ENCODE measurements at places on chromosomes 7 and 10.

GRCh38 chr10:31120392-31120791 is 88.7 kb upstream of the ZNF438 start:
- peaks cover under 1% of the 10 kb centered on the region for H3K36me3 ChIP-seq
- H3K27me3 ChIP-seq = peaks cover 13% of the 10 kb centered on the region
- ATAC-seq = no peak
- no peak overlapping the region for H3K27ac ChIP-seq
- peaks cover 16% of the 10 kb centered on the region for H3K4me1 ChIP-seq

GRCh38 chr7:90655566-90655965 is 59.4 kb downstream of the CDK14 start:
- H3K36me3 ChIP-seq = no peaks in the 10 kb centered on the region
- peak; percentile 73 for ATAC-seq
- no peaks in the 10 kb centered on the region for H3K27me3 ChIP-seq
- H3K4me1 ChIP-seq = peaks cover 55% of the 10 kb centered on the region
- peak overlapping the region; percentile 64 for H3K27ac ChIP-seq
- no peak overlapping the region for H3K4me3 ChIP-seq

- no peak for ATAC-seq
- H3K27ac ChIP-seq = no peak overlapping the region
- no peak overlapping the region for H3K4me3 ChIP-seq
- H3K36me3 ChIP-seq = peaks cover 5% of the 10 kb centered on the region
- no peaks in the 10 kb centered on the region for H3K27me3 ChIP-seq
- H3K4me1 ChIP-seq = peaks cover 6% of the 10 kb centered on the region
These were observed 25.8 kb downstream of the CEP41 start for GRCh38 chr7:130415006-130415405.

DNA sequence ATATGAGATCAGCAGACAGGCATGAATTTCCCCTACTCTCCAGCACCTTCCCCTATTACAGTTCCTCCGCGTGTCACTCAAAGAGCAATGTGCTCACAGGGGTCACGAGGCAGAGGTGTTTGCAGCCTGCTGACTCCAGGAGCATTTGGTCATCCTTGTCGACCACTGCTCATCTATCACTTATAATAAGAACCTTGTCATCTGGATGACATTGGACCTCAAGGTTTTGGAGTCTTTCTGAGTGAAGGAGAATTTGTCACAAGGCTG is 32.9 kb upstream of the PLPP4 start:
- H3K4me1 ChIP-seq = no peaks in the 10 kb centered on the region
- no peak for ATAC-seq
- no peaks in the 10 kb centered on the region for H3K36me3 ChIP-seq

DNA sequence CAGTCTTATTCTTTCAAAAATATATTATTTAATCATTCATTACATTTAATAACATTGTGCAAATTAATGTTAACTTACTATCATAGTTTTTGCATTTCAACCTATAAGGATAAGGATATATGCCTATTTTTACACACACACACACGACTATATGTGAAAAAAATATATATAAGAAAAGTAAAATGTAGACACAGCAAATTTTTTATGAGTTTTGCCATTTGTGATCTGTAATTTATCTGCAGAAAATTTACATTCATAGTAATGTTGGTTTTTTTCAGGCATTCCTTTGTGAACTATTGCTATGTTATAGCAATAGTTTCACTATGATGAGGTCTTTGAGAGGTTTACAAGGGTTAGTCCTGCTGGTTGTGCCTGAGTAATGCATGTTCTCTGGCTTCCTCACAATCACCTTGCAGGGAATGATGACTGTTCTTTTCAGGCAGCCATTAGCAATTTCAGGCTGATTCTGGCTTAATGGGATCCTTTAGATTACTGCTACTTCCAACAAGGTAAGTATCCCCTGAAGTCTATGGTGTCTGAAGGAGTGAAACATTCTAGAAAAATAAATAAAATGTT is 183.7 kb upstream of the CDK1 start:
- ATAC-seq = no peak
- H3K36me3 ChIP-seq = peaks cover 7% of the 10 kb centered on the region
- no peak overlapping the region for H3K27ac ChIP-seq
- H3K27me3 ChIP-seq = no peaks in the 10 kb centered on the region

GRCh38 chr7:29609162-29610037 is 45.8 kb downstream of the PRR15 start:
- no peak overlapping the region for H3K27ac ChIP-seq
- H3K36me3 ChIP-seq = no peaks in the 10 kb centered on the region
- H3K27me3 ChIP-seq = peaks cover 15% of the 10 kb centered on the region
- H3K4me3 ChIP-seq = no peak overlapping the region
- ATAC-seq = no peak

DNA sequence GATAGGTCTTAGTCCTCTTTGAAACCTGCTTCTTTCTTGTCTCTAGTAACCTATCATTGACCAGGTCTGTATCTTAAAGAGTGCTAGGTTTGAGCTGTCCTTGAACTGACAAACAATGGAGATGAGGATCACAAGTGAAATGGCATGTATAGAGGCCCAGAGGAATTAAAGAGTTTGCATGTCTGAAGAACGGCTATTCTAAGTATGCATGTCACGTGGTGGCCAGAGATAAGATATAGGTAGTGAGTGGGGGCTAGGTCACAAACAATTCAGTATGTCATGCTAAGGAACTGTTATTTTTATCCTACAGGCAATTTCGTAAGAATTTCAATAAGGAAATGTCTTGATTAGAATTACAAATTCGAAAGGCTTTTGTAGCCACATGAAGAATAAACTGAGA is 95.3 kb downstream of the SUGCT start:
- ATAC-seq = no peak
- H3K27ac ChIP-seq = no peak overlapping the region
- H3K27me3 ChIP-seq = no peaks in the 10 kb centered on the region
- H3K36me3 ChIP-seq = no peaks in the 10 kb centered on the region
- no peaks in the 10 kb centered on the region for H3K4me1 ChIP-seq

GRCh38 chr10:88744002-88744401 is 15.8 kb upstream of the LIPN start:
- no peak for ATAC-seq
- H3K36me3 ChIP-seq = peaks cover 5% of the 10 kb centered on the region
- no peaks in the 10 kb centered on the region for H3K4me1 ChIP-seq
- H3K4me3 ChIP-seq = no peak overlapping the region
- no peak overlapping the region for H3K27ac ChIP-seq

DNA sequence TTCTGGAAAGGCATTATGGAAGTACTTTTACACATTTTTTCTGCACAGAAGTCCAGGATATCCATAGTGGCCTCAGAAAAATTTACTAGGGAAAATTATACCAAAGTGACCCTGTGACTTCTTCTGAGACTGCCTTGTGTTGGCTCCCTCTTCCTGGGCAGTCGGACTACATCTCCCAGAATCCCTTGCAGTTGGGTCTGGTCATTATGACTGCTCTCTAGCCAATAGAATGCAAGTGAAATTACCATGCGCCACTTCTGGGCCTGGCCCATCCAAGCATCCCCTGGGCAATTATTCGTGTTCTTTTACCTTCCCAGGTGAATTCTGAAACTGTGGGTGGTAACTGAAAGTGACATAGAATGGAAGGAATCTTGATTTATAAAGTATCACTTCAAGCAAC is 430.9 kb downstream of the ACTR3B start:
- H3K27me3 ChIP-seq = peaks cover 11% of the 10 kb centered on the region
- no peak for ATAC-seq
- no peak overlapping the region for H3K4me3 ChIP-seq

DNA sequence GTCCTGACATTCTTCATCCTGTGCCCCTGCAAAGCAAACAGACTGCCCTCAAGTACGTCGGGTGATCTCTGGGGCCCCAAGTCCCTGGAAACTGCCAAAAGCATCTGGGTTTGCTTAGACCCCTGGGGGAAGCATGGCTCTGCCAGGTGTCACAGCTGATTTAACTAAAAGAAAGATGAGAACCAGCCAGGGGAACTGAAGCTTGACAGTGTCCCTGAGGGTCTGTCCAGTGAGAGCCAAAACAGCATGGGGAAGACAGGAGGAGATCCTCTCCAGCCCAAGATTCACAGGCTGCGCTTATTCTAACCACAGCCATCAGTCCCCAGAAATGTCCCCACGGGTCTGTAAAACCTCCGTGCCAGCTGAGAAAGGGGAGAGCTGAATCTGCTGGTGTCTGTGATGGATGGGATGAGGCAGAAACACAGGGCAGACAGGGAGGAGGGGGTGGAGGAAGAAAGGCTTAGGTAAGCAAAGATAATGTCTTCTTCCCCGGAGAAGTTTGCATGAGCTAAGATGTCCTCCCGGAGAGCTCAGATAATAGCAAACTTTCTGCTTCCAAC is 21.3 kb downstream of the CCDC3 start:
- no peak overlapping the region for H3K4me3 ChIP-seq
- no peak for ATAC-seq
- no peaks in the 10 kb centered on the region for H3K4me1 ChIP-seq
- peaks cover 65% of the 10 kb centered on the region for H3K27me3 ChIP-seq
- H3K36me3 ChIP-seq = no peaks in the 10 kb centered on the region
- no peak overlapping the region for H3K27ac ChIP-seq

DNA sequence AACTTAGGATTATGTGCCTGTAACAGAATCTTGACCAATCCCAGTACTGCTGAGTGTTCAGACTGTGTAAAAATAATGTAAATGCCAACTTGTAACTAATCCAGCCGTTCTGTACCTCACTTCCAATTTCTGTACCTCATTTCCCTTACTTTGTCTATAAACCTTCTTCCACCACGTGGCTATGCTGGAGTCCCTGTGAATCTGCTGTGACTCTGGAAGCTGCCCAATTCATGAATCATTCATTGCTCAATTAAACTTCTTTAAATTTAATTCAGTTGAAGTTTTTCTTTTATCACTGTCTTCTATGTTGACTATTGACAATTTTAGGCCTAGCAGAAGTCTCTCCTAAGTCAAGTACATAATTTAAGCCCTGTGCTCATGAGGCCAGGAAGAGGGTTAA is 215.3 kb upstream of the RHOBTB1 start:
- ATAC-seq = no peak
- H3K4me1 ChIP-seq = no peaks in the 10 kb centered on the region
- no peaks in the 10 kb centered on the region for H3K36me3 ChIP-seq
- H3K27ac ChIP-seq = no peak overlapping the region

DNA sequence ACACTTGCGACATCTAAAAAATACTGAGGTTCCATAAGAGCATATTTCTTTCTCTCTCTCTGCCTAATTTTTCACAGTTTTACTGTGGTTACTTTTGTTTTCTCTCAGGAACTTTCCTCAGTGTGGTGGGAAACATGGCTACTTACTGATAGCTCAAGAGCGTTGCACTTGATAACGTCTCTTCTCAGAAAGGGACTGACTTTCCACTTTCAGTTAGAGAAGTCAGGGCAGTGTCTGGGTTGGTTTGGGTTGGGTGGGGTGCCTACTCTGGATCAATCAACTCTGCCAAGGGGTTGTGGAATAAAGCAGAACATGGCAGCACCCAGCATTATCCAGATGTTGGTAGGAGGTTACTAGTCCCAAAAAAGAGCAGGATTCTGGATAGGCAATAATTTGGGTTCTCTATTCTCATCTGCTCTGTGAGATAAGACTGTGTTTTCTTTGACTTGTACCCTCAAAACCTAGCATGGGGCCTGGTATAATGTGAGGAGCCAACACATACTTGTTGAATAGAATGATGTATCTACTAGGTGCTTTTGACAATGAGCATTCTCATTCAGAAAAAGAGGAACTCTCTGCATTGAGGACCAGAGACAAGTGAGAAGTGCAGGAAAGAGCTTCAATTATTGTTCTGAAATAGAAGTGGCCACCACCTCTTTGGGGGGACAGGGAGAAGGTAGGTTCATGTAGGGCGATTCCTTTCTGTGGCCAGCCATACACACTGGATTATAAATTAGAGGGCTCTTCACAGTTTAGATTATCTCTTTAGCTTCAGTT is 315.7 kb downstream of the REEP3 start:
- H3K27ac ChIP-seq = no peak overlapping the region
- H3K36me3 ChIP-seq = no peaks in the 10 kb centered on the region
- peaks cover 9% of the 10 kb centered on the region for H3K27me3 ChIP-seq
- no peak for ATAC-seq
